ENCODE measurements at places on chromosomes 5 and 9. TPM values are rescaled to one million over a fixed set of nuclear protein-coding genes. Genes with fewer than 3 reads are reported as not detected.

DNA sequence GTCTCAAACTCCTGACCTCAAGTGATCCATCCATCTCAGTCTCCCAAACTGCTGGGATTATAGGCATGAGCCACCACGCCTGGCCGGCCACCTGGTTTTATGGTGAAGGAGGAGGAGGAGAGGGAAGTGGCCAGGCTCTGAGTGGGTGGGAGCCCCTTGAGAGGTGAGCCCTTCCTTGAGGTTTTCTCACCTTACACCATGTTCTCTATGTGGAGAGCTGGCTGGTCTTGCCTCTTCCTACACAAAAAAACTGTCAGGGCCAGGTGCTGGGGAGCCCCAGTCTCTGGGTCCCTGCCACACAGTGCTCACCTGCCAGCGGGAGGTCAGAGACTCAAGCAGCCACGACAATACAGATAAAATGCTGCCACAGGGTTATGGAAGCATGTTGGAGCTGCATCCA, 18.1 kb downstream of the SWI5 start:
- DNase-seq: no peak

DNA sequence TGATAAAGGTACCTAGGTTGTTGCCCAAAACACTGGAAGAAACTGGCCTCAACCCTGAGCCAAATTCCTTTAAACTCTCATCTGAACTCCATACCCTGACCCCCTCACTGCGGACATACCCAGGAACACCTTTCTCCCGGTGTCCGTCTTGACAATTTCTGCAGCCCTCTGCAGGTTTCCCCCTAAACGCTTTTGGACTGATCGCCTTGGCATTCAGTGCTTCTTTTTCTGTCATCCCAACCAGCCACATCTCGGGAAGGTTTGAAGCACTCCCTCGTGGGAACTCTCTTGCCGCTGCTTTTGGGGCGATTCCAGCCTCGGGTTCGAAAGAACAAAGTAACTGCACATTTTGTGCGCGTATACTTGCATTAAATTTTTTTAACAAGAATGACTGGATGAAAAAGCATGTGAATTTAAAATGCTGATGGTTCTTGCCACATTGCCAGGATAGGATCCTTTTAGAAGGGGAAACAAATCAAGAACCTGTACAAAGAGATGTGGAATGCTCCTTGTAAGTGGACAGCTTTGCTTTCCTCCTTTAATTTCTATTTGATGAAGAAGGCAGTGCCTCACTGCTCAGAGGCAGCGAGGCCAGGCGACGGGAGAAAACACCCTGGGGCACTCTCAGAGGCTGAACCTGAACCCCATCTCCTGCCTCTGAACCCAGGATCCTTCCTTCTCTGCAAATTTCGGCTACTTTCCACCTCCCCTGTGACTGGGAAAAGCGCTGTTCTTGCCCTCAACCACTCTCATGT, 615 bp downstream of the PSMD5 start:
- DNase-seq: no peak

DNA sequence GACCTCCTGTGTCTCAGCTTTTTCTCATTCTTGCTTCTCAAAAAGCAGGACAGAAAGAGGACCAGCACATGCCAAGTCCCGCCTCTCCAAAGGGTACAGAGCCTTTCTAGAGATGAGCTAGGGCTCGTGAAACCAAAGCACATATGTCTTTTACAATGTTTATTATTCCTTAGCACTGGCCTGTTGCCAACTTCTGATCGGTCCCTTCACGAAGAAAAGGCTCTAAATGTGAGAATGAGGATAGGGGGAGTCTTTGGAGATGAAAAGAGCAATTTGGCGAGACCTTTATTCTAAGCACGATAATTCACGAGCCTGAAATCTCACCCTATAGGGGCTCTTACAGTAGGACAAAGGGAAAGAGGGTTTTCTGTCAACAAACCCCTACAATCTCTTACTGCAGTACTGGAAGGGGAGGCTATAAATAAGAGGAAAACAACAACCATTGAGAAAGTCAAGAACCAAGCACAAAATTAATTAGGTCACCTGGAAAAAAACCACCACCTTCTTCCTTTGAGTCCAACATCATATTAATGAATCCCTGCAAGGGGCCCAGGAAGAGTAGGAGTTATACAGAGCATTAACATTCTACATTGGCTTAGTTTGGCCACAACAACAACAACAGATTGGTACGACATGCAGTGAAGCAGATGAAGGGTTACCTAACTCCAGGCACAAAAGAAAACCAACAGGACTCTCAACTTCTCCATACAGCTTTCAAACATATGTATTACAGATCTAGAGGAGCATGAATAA, 309.5 kb downstream of the PDE4D start:
- no peak for DNase-seq

- no peak for DNase-seq
Measured at GRCh38 chr5:143290125-143290524, 113.4 kb downstream of the NR3C1 start.

- peak; percentile 51 for DNase-seq
Measured at GRCh38 chr5:134138416-134139376, 24.2 kb downstream of the TCF7 start.

C9 gene
- total RNA-seq: 0.19 TPM

Data from posterior vena cava (tissue), 2 donors.